ENCODE measurements at places on chromosomes 4 and X.
A peak's percentile ranks its signal among the peaks of the same experiment; 100 is the strongest.

GRCh38 chr4:149997881-149998421 is 80.3 kb upstream of the DCLK2 start:
- peak; percentile 64 for DNase-seq

GRCh38 chr4:142547974-142548373 is 298.1 kb downstream of the INPP4B start:
- DNase-seq = no peak

- no peak for DNase-seq
Observed at GRCh38 chr4:186780291-186781031, 56.8 kb upstream of the FAT1 start.

DNA sequence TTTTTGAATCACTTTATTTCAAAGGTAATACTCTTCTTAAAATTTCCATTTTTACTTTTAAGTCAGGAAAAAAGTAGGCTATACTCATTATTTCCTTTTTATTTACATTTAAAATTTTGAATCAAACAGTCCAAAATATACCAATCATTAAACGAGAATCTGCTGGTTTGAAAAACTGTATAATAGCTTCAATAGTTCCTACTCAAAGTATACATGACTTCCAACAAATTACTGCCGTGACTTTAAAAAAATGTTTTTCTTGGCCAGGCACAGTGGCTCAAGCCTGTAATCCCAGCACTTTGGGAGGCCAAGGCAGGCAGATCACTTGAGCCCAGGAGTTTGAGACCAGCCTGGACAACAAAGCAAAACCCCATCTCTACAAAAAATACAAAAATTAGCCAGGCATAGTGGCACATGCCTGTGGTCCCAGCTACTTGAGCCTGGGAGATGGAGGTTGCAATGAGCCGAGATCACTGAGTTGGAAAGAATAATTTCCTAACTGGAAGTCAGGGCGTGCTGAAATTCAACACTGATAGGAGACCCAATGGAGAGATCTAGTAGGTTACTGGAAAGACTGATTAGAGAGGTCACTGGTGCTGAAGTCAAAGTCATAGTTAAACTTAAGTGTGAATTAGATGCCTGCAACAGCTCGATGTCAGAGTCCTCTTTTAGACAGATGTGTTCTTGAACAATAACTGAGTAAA is 9.0 kb downstream of the KLHL8 start:
- DNase-seq = no peak

GRCh38 chr4:185018834-185019455 is 655 bp downstream of the HELT start:
- no peak for DNase-seq

GRCh38 chrX:66766318-66766717 is 127.4 kb upstream of the EDA2R start:
- DNase-seq = no peak

- no peak for DNase-seq
Observed at GRCh38 chr4:33062155-33062806, 2342.1 kb downstream of the PCDH7 start.

GRCh38 chr4:138329506-138330070 is 87.4 kb upstream of the SLC7A11 start:
- no peak for DNase-seq

DNA sequence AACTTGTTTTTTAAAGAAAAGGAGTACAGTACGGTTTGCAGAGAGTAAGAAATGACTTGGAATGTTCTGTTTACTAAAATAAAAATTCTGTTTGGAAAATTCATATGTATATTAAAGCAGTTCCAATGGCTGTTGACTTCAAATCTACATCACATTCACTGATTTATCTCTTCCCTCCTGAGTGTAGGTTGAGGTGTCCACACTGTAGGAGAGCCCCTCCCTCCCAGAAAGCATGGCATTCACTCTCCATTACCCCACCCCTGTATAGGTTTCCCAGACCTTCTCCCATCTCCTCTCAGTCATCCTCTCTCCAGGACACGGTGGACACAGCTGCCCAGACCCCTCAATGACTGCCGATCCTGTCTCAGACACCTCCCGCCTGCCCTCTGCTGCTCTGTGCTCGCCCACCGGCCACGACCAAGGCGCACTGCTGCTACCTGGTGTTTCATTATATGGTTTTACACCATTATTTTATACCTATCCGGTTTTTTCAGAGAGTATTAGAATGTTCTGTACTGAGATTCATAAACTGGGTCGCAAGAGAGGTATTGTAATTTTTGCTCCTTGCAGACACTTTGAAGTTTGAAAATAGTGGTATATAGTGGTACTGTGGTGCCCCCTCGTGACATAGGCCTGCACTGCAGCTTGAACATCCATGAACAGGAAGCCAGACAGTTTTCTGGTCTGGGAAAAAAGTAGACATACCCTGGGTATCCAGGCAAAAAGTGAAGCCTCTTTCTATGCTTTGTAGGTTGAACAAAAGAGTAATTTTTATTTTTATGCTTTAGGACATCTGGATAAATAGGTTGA is 38.8 kb upstream of the BEX4 start:
- peak; percentile 30 for DNase-seq

GRCh38 chrX:65598559-65599147 is 64.1 kb upstream of the LAS1L start:
- no peak for DNase-seq

- DNase-seq = no peak
Observed at GRCh38 chr4:4941751-4942150, 77.5 kb downstream of the CYTL1 start.

GRCh38 chrX:34901761-34902160 is 40.8 kb upstream of the FAM47B start:
- DNase-seq = peak; percentile 83

GRCh38 chr4:80049402-80049801 is 23.6 kb downstream of the ANTXR2 start:
- no peak for DNase-seq

- peak; percentile 47 for DNase-seq
Observed at GRCh38 chrX:21166272-21166982, 207.8 kb upstream of the CNKSR2 start.

DNA sequence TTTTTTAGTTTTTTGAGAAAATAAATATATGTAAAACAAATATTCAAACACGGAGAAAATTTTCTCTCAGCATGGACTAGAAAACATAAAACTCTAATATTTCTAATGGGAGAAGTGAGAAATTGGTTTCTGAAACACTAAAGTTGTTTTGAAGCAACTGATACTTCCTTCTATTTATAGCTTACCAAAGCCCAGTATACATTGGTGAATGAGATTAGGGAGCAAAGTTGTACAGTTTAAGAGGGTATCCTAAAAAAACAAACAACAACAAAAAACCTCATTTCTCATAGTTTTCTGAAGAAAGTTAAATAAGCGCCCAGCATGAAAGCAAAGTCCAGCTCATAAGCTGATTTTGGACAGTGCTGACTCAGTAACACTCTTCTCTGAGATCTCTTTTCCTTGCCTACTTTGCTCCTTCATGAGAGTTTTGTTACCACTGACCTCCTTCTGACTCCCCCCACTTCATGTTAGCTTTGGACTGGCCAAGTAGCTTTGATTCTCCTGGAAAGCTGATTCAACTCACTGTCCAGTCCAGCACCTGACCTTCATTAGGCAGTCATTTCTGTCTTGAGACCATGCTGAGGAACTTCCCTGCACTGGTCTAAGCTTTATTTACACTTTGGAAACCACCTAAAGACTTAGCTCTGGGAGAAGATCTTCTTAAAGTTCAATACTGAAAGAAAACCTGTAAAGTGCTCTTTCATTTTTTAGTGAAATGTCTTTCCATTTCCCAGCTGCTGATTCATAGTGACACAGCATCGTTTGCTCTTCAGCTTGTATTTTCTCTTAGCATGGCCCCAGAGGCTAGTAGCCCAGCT is 21.8 kb upstream of the P2RY10 start:
- no peak for DNase-seq

DNA sequence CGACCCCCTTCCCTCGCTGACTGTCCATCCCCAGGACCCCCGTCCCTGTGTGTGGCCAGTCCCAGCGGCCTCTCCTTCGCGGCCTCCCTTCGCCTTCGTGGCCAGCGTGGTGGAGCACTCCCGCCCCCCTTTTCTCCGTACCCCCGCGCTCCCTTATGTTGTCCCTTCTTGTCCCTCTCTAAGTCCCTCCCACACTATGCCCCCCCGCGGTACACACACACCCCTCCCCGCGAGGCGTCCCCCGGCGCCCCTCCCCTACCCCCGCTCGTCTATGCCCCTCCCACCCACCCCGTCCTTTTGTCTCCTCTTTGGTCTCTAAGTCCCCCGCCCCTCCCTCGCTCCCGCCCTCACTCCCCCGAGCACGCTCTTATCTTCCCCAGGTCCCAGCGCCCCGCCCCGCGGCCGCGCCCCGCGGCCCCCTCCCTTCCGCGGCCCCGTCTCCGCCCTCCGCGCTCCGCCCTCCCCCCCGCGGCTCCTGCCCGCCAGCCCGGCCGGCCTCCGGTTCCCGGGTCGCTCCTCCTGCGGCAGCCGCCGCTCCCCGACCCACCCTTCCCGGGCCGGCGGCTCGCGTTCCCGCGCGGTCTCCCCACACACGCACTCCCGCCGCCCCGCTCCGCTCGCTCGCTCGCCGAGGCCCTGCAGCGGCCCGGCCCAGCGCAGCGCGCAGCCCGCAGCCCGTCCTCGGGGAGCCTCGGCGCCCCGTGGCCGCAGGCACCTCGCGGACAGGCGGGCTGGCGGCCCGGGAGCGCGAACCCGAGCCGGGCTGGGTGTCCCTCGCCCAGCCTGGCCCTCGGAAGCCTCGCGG is 26.3 kb downstream of the UTP14A start:
- DNase-seq = peak; percentile 91

- peak; percentile 63 for DNase-seq
Observed at GRCh38 chr4:139528377-139529005, 27.5 kb downstream of the SETD7 start.

DNA sequence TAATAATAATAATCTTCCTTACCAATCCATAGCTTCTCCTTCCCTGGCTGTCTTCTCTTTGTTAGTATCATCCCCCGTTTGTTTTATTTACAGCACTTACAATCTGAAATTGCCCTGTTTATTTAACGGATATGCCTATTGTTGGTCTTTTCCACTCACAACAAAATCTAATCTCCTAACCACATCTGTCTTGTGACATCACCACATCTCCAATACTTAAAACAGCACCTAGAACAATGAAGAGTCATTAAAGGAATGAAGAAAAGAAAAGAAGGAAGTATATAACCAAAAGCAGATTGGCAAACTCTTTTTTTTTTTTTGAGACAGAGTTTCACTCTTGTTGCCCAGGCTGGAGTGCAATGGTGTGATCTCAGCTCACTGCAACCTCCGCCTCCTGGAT is 38.7 kb upstream of the JADE1 start:
- DNase-seq = no peak

- no peak for DNase-seq
Observed at GRCh38 chr4:113187358-113187757, 137.9 kb downstream of the ANK2 start.

DNA sequence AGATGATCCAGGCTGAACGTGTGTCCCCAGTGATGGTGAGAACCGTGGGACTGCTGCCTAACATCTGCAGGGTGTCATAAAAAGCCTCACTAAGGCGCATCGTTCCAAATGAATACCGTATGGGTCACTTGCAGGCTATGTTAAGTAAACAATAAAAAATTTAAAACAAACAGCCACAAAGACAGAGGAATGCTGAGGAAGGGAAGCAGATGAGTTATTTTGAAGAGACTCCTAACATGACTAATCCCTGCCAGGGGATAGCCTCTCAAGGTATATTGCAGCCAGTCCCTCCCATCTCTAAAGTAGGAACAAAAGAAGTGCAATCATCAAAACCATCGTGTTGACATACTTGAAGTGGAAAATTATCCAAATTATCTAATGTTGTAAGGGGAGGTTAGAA is 83.8 kb downstream of the UNC5C start:
- DNase-seq = no peak

- peak; percentile 67 for DNase-seq
Observed at GRCh38 chr4:76630741-76631140, 195.7 kb downstream of the SHROOM3 start.

DNA sequence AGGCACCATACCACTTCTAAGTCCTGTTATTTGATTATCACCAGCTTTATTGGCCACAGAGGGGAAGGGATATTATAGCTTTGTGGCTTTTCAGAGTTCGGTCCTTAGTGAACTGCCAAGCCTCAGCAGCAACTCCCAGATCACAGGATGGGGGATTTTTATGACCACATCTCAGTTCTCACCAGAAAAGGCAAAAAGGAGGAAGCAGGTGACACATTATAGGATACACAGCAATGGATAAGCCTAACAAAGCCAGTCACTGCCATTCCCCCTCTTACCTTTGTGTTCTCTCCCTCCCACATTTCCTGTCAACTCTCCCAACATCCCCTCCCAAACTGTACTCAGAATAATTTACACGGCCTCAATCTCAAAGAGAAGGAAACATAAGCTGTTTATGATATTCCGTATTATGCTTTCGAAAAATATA is 142.8 kb downstream of the MGST2 start:
- no peak for DNase-seq

- DNase-seq = no peak
Observed at GRCh38 chr4:119139822-119140252, 4.2 kb downstream of the MYOZ2 start.

DNA sequence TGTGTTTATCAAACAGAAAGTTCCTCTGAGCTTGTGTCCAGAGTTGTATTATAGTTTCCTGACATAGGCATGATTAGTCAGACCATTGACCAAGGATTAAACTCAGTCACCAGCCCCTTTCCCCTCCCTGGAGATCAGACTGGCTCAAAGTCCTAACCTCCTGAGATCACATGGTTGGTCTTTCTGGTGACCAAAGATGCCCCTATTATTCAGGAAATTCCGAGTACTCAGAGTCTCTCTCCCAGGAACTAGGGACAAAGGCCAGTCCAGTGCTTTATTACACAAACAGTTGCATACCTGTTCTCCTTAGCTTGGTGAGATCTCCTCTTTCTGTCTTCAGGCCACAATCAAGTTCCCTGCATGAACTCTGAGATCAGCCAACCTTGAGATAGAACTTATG is 14.5 kb upstream of the ENPP6 start:
- DNase-seq = no peak

- no peak for DNase-seq
Observed at GRCh38 chr4:173506597-173507211, 23.3 kb downstream of the HAND2 start.

GRCh38 chr4:150236626-150237025 is 158.4 kb downstream of the DCLK2 start:
- DNase-seq = peak; percentile 88

GRCh38 chr4:53365121-53365485 is 758 bp downstream of the SCFD2 start:
- DNase-seq = peak; percentile 13

- no peak for DNase-seq
Observed at GRCh38 chr4:110059556-110060191, 138.7 kb downstream of the ELOVL6 start.

- peak; percentile 65 for DNase-seq
Observed at GRCh38 chr4:86108137-86108536, 251.7 kb downstream of the MAPK10 start.

DNA sequence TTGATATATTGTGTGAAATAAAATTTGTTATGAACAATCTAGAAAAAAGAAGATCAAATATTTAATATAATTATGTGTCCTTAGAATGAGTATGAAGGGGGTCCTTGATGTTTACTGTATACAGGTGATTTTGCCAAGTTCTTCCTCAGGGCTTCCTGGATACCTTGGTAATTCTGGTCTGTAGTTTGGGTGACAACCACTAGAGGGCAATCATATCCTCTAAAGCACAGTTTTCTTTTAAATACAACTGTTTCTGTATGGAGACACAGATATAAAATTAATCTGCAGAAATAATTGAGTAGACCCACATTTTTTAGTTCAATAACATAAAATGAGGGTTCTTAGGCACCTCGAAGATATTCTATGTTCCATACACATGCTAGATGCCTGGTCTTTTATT is 157.7 kb downstream of the SPANXN1 start:
- no peak for DNase-seq
